ENCODE measurements at places on chromosomes 5 and 9. TPM values are rescaled to one million over a fixed set of nuclear protein-coding genes. Genes with fewer than 3 reads are reported as not detected.
A peak's percentile ranks its signal among the peaks of the same experiment; 100 is the strongest.

INSL4 gene
- not detected for total RNA-seq

SPINK7 gene
- not detected for total RNA-seq

SUSD3 gene
- 1.6 TPM for total RNA-seq

STKLD1 gene
- total RNA-seq = 1.6 TPM

SRP19 gene
- total RNA-seq = 33.8 TPM

PLEKHG4B gene
- 6.2 TPM for total RNA-seq

IL13 gene
- total RNA-seq = not detected

KIF12 gene
- 3.3 TPM for total RNA-seq

UGCG gene
- 108 TPM for total RNA-seq

NME5 gene
- total RNA-seq = 9.4 TPM

EGFL7 gene
- total RNA-seq = 13.7 TPM

CTNND2 gene
- 66.9 TPM for total RNA-seq

PIP5KL1 gene
- total RNA-seq = 1.4 TPM

OLFML2A gene
- total RNA-seq = 2.5 TPM

STOML2 gene
- total RNA-seq = 48.7 TPM

ENHO gene
- 37.6 TPM for total RNA-seq

HRH2 gene
- total RNA-seq = 6.9 TPM

- DNase-seq = no peak
Measured at GRCh38 chr5:150158170-150158949, 2.7 kb upstream of the PDGFRB start.

DNA sequence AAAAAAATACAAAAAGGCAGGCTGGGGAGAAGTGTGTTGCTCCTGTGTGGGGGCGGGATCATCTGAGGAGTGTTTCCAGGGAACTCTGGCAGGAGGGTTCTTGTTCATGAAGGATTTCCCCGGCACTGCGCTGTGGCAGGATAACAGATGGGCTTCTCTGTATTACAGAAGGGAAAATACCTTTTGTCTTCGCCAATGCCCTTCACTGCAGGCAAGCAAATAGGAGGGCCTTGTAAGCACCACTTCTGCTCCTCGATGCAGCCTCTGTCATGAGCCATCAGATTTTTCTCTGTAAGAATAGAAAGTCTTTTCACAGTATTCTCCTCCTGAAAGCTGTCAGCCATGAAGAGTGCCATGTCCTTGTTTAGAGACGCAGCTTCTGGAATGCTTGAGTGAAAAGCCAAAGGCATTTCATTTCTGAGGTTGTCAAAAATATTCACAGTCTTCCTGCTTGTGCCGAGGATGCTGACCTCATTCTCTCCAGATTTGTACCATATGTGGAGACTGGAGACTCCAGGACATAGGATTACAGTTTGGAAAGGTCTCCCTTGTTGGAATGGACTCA, 294.0 kb downstream of the YTHDC2 start:
- DNase-seq = peak; percentile 11

DNA sequence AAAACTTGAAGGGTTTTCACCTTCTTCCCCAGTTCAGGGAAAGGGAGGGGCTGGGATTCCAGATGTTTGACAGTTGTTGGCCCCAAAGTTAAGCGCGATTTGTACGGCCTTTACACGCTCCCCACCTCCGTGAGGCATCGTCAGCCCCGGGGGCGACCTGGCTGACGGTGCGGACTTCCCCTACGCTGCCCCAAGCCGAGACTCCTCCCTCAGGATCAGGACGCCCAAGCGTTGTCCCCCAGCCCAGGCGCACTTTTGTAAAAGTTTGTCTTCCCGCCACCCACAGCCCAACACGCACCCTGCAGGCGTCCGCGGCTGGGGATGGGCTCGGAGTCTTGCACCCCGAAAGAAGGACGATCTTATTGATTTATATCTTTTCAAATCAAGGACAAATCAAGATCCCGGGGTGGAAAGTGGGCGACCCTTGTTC, 713 bp downstream of the MOB3B start:
- no peak for DNase-seq

DNA sequence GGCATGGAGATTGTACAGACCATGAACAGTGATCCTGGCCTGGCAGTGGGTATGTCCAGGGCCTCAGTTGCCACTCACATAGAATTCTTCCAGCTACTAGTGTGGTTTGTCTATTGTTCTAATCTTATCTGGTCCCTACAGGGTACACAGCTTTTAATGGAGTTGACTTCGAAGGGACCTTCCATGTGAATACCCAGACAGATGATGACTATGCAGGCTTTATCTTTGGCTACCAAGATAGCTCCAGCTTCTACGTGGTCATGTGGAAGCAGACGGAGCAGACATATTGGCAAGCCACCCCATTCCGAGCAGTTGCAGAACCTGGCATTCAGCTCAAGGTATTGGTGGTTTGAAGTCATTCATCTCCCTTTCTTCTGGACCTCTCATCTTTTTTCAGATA, 43.8 kb downstream of the THBS4 start:
- DNase-seq = no peak

GRCh38 chr9:31302620-31303418, 1081.6 kb upstream of the ACO1 start:
- DNase-seq = no peak

DNA sequence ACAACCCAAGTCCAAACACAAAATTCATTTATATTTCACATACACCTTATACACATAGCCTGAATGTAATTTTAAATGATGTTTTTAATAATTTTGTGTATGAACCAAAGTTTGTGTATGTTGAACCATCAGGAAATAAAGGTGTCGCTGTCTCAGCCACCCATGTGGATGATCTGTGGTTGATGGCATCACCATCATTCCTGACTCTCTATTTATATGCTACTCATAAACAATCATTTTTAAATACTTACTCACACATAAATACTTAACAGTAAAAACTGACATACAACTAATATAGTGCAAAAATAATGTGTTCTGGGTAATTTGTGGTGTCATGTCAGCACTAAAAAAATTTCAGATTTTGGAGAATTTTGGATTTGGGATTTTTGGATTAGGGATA, 38.4 kb downstream of the SMC5 start:
- DNase-seq = no peak

GRCh38 chr5:29780401-29780800, 1413.1 kb upstream of the CDH6 start:
- no peak for DNase-seq

- DNase-seq = no peak
Measured at GRCh38 chr9:113184539-113184938, 33.7 kb downstream of the SLC31A2 start.

DNA sequence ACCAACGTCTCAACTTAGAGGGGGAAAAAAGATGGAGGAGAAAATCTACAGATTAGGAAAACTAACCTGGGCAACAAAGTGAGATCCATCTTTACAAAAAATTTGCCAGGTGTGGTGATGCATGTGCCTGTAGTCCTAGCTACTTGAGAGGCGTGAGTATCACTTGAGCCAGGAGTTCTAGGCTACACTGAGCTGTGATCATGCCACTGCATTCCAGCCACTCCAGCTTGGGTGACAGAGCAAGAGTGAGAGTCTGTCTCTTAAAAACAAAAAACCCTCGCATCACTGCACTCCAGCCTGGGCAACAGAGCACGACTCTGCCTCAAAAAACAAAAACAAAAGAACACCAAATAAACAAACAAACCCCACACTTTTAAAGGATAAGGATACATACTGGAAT, 98.1 kb upstream of the NR5A1 start:
- no peak for DNase-seq

GRCh38 chr9:98472216-98472615, 216.8 kb upstream of the TBC1D2 start:
- no peak for DNase-seq

DNA sequence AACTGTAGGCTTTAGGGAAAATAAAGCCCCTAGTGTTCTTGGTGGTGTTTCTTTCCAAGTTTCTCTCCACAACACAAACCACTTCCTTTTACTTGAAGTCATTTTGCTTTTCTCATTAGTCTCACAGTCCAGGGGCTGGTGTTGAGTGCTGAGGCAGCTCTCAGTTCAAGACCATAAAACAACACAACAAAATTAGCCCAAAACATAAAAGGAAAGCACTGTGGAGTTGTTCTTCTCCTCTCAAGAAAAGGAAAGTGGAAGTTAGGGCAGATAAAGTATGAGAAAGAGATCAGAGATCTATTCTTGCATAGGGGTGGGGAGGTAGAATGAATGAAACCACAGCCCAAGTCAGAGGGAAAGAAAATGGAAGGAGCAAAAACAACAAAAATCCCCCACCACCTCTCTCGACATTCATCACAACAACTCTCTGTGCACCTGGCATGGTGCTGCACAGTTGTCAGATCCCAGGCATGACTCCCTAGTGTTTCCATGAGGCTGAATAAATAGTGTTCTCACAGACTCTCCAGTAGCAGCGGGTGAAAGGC, 569.9 kb downstream of the RAB3C start:
- DNase-seq = no peak

DNA sequence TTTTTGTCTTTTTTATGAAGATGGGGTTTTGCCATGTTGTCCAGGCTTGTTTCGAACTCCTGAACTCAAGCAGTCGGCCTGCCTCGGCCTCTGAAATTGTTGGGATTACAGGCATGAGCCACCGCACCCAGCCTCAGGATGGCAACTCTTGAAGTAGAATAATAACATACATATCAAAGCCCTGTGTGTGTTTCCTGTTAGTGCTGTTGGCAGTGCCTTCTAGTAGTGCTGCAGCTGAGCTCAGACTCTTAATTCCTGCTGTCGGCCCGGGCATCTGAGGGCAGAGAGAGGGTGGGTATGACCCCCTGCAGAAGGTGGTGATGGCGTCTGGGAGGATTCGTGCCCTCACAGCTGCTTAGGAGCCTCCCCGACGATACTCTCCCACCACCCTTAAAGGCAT, 227.2 kb downstream of the PDZD2 start:
- DNase-seq = no peak

GRCh38 chr9:21837501-21837900, 35.1 kb downstream of the MTAP start:
- DNase-seq = no peak

DNA sequence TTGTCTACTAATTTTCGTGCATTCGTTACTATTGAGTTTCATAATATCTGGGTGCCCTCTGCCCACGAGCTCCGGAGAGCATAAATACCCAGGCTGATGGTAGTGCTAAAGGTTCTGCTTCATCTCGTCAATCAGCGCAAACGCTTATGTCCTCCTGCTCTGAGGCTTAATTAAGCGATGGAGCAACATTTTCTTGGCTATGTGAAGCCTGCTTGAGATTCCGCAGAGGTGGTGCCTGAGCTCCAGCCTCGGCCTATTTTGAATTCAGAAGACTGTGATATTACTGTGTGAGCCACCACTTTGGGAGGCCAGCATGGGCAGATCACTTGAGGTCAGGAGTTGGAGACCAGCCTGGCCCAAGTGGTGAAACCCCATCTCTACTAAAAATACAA, 44.8 kb downstream of the ANXA2R start:
- no peak for DNase-seq

- no peak for DNase-seq
Measured at GRCh38 chr5:168601972-168602371, 22.8 kb upstream of the PANK3 start.

GRCh38 chr9:125766468-125767221, 19.5 kb downstream of the PBX3 start:
- DNase-seq = no peak

DNA sequence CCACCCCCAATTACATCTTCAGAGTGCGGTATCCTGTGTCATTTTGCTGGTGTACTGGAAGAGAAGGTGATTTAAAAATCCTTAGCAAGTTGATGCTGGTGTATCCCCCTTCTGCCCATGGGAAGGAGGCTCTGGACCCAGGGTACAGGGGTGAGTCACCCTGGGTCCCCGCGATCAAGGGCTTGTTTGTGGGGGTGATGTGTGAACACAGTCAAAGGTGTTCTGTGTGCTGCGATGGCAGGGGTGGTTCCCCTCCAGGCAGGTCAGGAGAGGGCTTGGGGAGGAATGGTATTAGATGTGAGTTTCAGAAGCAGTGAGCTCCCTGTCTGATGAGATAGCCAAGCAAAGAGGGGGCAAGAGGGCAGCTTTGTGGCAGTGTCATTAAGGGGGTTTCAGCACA, 28.9 kb downstream of the OLFM1 start:
- DNase-seq = no peak

DNA sequence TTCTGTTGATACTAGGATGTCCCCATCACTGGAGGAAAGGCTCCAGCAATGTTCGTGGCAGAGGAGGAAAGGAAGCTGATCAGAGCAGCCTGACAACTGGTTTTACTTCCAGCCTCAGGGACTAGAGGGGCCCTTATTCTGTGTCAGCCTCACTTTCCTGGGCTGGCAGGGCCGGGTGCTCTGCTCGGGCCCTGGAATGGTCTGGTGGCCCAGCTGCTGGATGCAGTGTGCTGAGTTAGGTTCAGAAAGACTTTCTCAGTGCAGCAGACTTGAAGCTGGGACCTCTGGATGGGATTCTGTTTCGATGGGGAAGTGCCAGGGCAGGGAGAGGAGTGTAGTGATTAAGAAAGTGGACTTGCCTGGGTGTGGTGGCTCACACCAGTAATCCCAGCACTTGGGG, 81.0 kb downstream of the MACROH2A1 start:
- no peak for DNase-seq

DNA sequence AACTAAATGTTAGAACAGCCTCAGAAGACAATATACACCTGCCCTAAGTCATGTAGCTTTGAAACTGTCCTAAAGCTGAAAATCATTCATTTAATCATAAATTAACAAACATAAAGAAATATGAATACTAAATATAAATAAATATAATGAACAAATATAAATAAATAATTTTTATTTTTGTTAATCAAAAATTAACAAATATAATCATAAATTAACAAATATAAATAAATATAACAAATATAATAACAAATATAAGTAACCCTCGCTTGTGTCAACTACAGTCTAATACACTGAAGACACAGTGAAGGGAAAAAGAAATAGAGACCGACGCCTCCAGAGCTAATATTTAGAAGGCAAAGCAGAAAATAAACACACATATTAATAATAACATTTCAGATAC, 527.3 kb downstream of the CYLC2 start:
- DNase-seq = no peak

- DNase-seq = no peak
Measured at GRCh38 chr5:124735169-124735858, 11.1 kb downstream of the ZNF608 start.

GRCh38 chr5:2901096-2901495, 149.6 kb upstream of the IRX2 start:
- DNase-seq = no peak

- no peak for DNase-seq
Measured at GRCh38 chr5:130689831-130690230, 475.2 kb downstream of the HINT1 start.

DNA sequence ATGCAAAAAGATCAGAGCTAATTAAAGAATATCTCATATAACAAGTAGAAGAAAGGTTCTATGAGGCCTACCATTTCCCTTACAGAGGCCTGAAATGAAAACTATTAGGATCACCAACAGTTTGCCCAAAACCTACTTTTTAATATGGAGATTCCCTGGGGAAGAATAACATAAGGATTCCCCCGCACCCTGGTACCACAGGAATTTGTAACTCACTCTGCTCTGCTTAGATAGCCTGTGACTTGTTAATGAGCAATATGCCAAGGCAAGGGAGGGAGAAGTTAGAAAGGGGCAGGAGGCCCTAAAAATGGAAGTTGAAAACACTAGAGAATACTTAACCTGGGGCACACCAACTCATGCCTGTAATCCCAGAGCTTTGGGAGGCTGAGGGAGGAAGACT, 107.0 kb downstream of the CDH6 start:
- no peak for DNase-seq

GRCh38 chr5:143154510-143155370, 248.7 kb downstream of the NR3C1 start:
- no peak for DNase-seq

- peak; percentile 45 for DNase-seq
Measured at GRCh38 chr9:37676411-37676830, 25.7 kb downstream of the FRMPD1 start.

All from occipital lobe (tissue), 3 donors.